ENCODE measurements at places on chromosomes 13 and 19.

GRCh38 chr19:10580979-10581631 lies 6.0 kb downstream of the AP1M2 start:
- peak; percentile 81 for DNase-seq

GRCh38 chr13:112651750-112652511 lies 37.9 kb upstream of the ATP11A start:
- no peak for DNase-seq

GRCh38 chr13:28794396-28794795 lies 25.7 kb upstream of the MTUS2 start:
- DNase-seq = no peak

- DNase-seq = no peak
Measured at GRCh38 chr13:73578251-73578875, 519.6 kb downstream of the KLF5 start.

GRCh38 chr13:27858046-27858445 lies 61.8 kb upstream of the PDX1 start:
- DNase-seq = no peak

- no peak for DNase-seq
Measured at GRCh38 chr13:20984879-20985278, 76.5 kb downstream of the LATS2 start.

GRCh38 chr13:89965252-89965651 lies 1382.2 kb upstream of the MIR17HG start:
- no peak for DNase-seq

- no peak for DNase-seq
Measured at GRCh38 chr13:99055735-99056134, 77.9 kb upstream of the DOCK9 start.

Measured in bronchial epithelial cell (primary cell).